Activated naive CD4-positive, alpha-beta T cell treated with anti-CD3 and anti-CD28 coated beads, Interleukin-2, amount 50 U/mL, for 16 hours (primary cell): ENCODE measurements at places on chromosomes 6 and 20.

- no peak for DNase-seq
These were observed 8.6 kb upstream of the NKAIN4 start for GRCh38 chr20:63262836-63263235.

DNA sequence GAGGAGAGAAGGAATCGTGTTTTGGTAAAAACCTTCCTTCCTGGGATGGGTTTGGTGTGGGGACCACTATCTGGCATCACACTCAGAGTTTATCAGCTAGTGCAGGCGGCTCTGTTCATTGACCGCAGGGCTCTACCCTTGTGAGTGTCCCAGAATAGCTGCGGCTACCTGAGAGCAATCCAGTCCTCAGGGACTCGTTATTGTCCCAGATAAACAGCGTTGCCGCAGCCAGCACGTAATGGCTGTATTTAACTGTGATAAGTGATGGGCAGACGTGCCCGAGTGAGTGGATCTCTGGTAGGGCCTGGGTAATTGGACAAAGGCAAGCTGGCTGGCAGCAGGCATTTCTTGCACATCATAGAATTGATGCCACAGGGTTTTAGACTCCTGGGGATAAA, 163.3 kb downstream of the SOBP start:
- DNase-seq = no peak

GRCh38 chr20:56381501-56381900, 10.5 kb downstream of the AURKA start:
- no peak for DNase-seq

DNA sequence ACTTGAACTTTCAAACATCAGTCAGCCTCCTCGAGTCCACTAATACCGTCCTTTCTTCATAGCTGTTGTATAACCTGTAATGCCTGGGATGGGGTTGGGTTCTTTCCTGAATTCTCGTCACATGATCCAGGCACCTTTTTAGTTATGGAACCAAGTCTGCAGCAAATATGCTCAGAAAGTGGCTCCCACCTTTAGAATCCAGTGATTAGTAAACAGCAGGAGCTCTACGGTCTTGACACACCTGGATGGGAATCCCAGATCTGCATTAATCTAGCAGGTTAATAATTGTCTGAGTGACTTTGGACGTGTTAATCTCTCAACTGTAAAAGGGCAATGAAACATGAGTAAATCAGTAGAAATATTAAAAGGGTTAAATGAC, 729 bp upstream of the ZHX3 start:
- DNase-seq = no peak

DNA sequence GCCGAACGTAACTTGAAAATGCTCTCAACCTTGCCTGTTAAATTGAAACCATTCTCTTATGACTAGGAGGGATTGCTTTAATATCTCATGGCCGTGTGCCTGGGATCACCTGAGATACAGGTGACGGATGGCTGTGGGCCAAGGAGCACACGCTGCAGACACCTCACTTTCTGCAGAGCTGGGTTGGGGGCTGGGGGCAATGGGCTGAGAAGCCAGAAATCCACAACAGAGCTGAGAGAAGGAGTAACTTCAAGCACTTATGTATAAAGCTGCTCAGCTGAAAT, 170.9 kb downstream of the DTNBP1 start:
- no peak for DNase-seq

- no peak for DNase-seq
These were observed 1.7 kb downstream of the STXBP5 start for GRCh38 chr6:147205690-147206600.

- DNase-seq = no peak
These were observed 33.0 kb downstream of the FRMD1 start for GRCh38 chr6:168045706-168046620.

DNA sequence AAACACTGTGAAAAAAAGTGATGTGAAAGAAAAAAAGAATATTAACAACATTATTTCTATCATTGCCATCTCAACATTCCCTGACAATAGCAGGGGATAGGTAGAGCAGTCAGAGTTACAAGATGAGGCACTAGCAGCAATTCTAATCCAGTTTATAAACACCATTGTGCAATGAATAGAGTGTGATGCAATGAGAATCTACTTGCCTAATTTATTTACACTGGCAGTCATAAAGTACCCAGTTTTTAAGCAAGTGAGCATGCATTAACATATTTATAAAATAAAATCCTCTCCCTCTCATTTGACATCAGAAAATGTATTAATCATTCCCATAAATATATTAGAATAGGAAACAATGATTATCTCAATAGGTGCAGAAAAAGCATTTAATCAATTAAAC, 2.5 kb upstream of the MANEA start:
- no peak for DNase-seq

- no peak for DNase-seq
These were observed 1.2 kb upstream of the ZNF76 start for GRCh38 chr6:35258336-35258735.

DNA sequence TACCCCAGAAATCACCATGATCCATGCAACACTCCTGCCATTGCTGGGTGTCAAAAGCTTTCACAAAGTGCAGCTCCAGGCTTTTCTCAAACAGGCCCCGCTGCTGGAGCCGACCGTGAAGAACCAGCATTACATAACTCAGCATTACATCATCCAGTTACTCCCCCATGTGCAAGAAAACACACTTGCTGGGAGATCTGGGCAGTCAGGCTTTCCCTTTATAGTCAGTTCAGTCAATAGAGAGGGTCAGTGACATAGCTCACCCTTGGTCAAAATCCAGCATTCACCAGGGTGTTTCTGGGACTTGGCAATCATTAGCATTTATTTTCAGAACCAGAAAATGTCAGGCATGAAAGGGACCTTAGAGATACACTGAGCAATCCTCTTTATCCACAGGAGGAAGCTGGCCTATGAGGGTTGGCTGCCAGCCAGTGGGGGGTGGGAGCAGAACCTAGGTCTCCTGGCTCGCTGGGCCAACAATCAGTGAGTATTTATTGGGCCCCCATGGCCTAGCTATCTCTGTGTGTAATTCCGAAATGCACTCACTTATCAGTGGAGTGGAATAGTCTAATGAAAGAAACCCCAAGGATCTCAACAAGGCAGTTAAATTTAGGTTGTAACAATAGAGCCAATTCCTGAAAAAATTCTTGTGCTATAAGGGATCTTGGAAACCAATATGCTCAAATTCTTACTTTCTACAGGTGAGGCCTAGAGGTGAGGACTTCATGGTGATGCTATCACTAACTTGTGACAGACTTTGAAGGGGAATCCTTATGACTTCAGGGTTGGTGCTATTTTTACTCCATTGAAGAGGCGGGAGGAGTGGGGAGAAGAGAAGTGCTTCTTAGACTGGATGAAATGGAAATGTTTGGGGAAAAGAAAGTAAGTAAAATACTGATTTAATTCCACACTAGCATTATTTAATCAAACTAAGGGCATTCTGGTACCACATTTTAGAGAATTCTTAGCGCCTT, 54.6 kb downstream of the LYRM4 start:
- no peak for DNase-seq

DNA sequence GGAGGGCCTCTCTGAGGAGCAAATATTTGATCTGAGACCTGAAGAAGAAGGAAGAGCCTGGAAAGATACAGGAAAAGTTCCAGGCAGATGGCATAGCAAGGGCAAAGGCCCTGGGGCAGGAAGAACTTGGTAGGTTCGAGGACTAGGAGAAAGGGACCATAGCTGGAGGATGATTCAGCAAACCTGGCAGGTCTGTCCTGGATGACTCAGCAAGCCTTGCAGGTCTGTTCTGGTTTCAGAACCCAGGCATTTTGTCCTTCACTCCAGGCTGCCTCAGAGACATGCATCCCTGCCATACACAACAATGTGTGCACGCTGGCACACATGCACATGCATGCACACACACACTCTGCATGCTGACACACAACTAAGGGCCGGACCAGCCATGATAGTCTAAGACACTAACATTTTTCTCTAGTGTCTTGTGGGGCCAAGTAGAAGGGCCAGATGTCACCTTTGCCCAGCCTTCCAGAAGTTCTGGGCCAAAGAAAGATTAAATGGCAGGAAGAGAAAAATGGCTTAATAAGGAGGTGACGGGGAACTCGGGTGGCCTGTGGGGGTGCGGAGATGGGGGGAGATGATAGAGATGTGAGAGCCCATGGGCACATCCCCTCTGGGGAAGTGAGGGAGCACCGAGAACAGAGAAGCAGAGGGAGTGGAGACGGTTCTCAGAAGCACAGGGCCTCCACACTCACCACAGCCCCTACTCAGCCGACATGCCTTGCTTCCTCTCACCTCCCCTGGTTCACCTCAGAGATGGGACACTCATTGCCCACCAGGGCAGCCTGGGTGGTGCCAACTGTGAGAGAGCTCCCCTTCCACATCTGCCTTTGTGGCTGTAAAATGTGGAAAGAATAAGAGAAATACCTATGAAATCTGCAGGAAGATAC, 15.4 kb upstream of the TRIB3 start:
- DNase-seq = no peak
